ENCODE measurements at places on chromosomes 6 and 20. TPM values are rescaled to one million over a fixed set of nuclear protein-coding genes. Genes with fewer than 3 reads are reported as not detected.
A peak's percentile ranks its signal among the peaks of the same experiment; 100 is the strongest.

PRL gene
- not detected for total RNA-seq

ECT2L gene
- 2.7 TPM for total RNA-seq

SLC26A8 gene
- total RNA-seq: 0.29 TPM

WFDC10B gene
- not detected for total RNA-seq

DNA sequence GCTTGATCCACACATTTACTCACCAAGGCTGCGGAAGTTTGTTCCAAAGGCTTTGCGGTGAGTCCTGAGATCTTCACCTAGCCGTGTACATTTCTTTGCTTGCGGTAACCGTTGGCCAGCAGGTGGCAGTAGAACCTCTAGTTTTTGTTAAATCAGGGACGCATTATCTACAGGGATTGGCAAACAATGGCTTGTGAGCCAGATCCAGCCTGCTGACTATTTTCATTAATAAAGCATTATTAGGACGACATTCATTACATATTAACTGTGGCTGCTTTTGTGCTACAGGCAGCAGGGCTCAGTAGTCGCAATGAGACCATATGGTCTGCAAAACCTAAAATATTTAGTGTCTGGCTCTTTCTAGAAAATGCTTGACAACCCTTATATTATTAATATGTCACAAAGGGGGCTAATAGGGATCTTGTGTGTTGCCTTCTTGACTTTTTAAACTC lies 174.1 kb downstream of the DOK5 start:
- peak; percentile 88 for DNase-seq
